NCI-H2171 treated with DMSO at 0.1 percent for 48 hours (cell line): ENCODE measurements at places on chromosomes 3 and 15.

DNA sequence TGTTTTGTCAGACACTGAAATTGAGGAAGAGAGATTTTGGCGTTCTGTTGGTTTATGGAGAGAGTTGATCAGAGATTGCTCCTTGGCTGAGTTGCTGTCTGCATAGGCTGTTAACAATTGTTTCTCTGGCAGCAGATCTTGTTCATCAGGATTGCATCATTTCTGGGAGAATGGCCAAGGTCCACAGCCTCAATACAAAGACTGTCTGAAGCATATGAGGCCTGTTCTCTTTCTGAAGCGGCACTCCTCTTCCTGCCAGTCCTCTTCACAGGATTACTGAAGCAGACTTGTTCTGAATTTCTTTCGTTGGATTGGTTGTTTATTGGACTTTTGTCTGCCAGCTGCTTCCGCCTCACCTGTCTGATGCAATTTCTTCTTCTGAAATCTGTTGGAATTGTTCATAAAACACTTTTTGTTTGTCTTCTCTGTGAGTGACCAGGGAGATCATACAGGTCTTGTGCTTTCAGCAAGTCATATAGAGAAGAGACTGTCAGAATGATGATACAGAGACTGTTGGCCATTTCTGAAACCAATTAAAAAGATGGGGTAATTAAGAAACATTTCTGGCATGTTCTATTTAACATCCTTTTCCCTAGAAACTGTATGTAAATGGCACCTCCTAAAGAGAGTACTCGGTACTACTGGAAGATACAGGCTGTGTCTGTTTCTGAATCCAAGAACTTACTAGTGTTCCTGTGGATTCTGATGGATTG lies 25.5 kb downstream of the SETD5 start:
- DNase-seq: peak; percentile 76

DNA sequence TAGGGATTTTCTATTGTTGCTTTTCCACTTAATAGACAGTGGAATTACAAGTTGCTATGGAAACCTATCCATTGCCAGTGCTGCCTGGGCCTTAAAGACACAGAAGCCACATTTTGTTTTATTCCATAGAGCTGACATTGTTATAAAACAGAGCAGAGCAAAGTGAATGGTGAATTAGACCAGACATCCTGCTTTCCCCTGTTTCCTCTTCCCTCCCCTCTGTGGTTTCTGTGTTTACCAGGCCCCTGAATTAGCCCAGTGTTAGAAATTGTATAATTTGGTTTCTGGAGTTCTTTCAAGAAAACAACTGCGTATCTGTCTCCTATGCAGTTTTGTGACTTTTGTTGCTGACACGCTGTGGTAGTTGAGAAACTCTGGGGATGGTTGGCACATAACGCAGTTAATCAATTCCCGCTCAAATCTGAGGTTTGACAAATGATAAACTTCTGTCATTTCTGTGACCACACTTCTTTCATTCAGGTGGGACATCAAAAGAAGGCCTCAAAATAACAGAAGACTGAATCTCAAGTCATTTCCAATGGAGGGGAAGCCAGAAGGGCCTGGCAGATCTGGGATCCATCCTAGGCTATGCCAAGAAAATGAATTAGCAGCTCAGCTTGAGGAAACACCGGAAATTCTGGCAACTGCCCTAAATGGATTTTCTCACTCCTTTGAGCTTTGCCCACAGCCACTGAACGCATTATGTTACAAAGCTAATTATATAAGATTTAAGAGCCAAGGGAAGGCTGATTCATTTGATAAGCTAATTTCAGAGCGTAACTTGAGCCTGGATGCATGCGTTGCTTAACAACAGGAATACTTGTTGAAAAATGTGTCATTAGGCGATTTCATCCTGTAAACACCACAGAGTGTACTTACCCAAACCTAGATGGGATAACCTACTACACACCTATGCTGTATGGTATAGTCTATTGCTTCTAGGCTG lies 46.9 kb downstream of the NR1D2 start:
- DNase-seq: peak; percentile 79

DNA sequence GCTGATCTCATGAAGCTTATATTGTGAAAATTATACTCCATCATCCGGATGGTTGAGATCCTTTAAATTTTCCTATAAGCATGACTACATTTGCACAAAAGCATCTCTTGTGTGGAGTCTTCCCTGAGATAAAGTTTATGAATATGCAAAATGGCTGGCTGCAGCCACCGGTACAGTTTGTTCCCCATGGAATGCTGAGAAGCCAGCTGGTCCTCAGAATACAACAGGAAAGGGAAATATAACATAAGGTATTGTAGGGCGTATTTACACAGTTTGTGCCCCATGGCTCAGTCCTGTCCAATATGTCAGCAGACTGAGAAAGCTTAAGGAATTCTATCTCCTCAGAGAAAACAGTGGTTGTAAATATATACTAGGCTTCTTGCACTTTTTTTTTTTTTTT lies 468.6 kb downstream of the CNTN6 start:
- no peak for DNase-seq

DNA sequence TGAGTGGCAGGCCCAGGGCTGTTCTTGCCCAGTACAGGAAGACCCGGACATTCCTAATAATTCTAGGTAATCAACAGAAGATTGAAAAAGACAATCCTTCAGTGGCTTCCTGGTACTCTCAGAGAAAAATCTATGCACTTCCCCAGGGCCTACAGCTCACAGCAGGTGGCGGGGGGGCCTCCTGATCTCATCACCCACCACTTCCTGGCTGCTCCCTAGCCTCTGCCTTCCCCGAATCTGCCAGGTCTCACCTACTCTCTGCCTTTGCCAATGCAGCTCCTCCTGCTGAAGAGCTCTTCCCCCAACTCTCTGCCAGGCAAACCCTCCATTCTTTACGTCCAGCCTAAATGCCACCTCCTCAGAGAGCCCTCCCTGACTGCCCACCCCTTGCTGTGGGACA lies 37.5 kb downstream of the EHD4 start:
- DNase-seq: no peak

DNA sequence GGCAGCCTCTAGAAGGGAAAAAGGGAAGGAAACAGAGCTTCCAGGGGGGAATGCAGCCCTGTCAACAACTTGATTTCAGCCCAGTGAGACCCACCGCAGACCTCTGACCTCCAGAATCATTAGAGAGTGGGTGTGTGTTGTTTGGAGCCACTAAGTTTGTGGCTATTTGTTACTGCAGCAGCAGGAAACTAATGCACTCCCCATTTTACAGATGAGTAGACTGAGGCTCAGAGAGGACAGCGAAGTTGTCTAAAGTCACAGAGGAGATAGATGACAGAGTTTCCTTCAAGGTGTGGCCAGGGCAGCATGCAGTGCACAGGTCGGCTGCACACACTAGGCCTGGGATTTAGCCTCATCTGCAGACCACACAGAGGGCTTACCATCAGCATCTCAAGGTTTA lies 81.8 kb upstream of the ALDH1L1 start:
- no peak for DNase-seq

DNA sequence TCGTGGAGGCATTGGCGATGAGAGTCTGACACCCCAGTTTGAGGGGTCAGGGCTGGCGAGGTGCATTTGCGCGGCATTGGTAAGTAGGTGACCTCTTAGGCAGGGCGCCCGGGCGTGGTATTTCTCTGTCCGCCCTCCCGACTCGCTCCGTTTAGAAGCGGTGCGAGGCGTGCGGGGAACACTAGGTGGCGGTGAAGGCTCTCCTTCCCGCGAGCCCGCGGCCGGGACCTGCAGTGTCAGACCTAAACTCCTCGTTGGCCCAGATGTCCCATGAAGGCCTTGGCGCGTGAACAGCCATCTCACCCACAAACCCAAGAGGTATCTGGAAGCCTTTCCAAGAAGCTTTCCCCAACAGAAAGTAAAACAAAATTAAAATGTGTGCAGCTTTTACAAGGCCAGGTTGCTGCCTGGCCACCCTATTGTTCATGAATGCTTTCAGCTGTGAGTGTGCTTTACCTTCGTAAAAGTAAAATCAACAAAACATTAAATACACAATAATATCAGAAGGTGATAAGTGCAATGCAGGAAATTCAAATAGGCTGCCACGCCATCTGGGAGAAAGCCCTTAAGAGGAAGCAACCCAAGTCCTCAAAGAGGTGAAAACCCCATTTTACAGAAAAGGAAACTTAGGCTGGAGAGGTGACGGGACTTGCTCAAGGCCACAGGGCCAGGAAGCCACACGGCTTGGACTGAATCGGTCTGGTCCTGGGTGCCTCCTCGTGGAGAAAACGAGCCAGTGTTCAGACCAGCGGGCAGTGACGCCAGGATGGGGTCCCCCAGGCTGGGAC lies 120.3 kb downstream of the ETFA start:
- DNase-seq: peak; percentile 78

DNA sequence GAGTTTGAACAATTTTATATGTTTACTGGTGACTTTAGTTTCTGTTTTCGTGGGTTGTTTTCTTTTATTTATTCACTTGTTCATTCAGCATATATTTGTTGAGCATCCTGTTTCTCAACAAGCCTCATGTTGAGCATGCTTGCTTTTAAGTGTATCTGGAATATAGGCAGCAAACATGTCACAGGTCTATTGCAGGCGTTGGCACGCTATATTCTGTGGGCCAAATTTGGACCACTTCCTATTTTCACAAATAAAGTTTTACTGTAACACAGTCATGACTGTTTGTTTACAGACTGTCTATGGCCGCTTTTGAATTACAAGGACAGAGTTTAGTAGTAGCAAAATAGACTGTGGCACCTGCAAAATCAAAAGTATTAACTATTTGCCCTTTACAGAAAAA lies 89.6 kb downstream of the THRB start:
- no peak for DNase-seq

GRCh38 chr3:74523811-74524210 lies 90.6 kb downstream of the CNTN3 start:
- DNase-seq: no peak

- peak; percentile 39 for DNase-seq
These were observed 16.5 kb upstream of the LAMP3 start for GRCh38 chr3:183178833-183179549.

GRCh38 chr3:111723293-111724215 lies 128.4 kb upstream of the ZBED2 start:
- no peak for DNase-seq

GRCh38 chr3:37030588-37030987 lies 37.3 kb downstream of the MLH1 start:
- no peak for DNase-seq

DNA sequence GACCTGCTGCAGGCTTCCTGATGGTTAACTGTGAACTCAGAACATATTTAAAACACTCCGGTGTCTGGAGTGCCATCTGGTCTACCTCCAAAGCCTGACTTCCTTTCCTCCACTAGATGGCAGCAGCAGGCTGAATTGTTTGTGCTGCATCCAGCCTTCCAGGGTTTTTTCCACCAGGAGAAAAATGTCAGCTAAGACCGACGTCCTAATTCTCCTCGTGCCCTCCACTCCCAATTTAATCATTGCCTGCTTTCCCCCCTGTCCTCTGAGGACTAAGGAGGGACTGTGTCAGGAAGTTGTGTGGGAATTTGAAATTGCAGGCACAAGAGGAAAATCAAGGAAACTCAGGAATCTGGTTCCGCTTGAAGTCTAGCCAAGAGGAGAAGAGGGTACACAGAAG lies 165.2 kb upstream of the UMPS start:
- peak; percentile 82 for DNase-seq

- no peak for DNase-seq
These were observed 8.4 kb upstream of the NMB start for GRCh38 chr15:84666373-84666772.
